Activated CD4-positive, alpha-beta T cell treated with anti-CD3 and anti-CD28 coated beads, Interleukin-2, amount 50 U/mL, for 16 hours (primary cell): ENCODE measurements at places on chromosomes 1 and 21.

DNA sequence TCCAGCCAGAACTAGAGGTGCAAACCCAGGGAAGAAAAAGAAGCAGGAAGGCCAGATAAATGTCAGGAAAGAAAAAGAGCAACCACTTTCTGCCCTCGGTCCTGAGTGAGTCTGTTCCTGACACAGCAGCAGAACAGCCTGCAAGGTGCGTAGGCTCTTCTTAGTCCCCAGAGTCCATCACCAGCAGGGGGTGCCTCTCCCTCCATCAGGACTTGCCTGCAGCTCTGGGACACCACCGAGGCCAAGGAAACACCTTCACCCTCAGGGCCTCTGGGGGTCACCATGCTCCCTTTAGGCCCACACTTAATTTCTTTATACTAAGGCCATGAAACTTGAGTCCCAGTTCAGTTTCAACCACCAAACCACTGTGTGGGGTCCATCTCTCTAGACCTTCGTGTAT, 43.7 kb upstream of the NFASC start:
- peak; percentile 27 for DNase-seq

- DNase-seq, result no peak
These were observed 6.2 kb downstream of the TMEM35B start for GRCh38 chr1:34978921-34979320.

GRCh38 chr1:168136709-168137514, at the start of gene GPR161:
Gene GPR161 (minus strand): TSS chr1:168136930. CDS start chr1:168104850, 32,080 bp downstream.
- no peak for DNase-seq

GRCh38 chr1:157356601-157357000, 195.7 kb downstream of the FCRL5 start:
- DNase-seq, result no peak

DNA sequence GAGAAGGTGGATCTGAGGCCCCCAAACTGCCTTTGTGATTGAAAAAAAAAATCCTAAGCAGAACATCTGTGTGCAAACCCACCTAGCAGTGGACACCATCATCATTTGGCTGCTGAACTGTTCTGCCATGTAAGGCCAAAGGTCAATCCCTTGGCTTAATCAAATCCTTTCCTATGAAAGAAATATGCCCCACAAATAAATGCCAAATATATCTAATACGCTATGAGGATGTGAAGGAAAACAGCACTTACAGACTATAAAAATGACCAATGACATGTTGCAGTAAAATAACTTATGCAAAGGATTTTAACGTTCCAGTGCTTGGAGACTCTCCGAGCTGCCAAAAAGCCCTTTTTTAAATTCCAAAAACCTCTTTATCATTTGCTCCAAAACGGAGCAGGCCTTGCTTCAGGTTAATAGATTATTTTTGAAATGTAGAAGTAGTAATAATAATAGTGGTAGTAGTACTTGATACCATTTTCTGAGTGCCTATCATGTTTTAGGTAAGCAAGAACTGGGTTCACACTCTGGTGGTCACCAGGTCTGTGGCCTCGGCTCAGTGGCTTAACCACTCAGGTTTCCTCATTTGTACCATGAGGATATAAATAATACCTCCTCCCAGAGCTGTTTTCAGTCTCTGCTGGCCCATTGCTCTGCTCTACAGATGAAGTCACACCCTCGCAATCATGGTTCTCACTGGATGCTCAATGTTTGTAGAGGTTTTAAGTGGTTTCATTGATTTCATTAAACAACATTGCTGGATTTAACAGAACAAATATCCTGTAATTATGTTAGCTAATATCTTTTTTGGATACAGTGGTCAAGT, 47.9 kb upstream of the EDEM3 start:
- DNase-seq, result no peak

- no peak for DNase-seq
These were observed 68.5 kb downstream of the GPR88 start for GRCh38 chr1:100606438-100606837.

- no peak for DNase-seq
These were observed 11.5 kb downstream of the MEGF6 start for GRCh38 chr1:3599816-3600215.
